ENCODE measurements at places on chromosomes 5 and 9.

- H3K27ac ChIP-seq: no peak overlapping the region
- H3K27me3 ChIP-seq: peaks cover 71% of the 10 kb centered on the region
- peak; percentile 13 for DNase-seq
- no peak overlapping the region for H3K4me3 ChIP-seq
- H3K4me1 ChIP-seq: no peaks in the 10 kb centered on the region
These were observed 74.7 kb upstream of the UNC5A start for GRCh38 chr5:176735383-176736265.

DNA sequence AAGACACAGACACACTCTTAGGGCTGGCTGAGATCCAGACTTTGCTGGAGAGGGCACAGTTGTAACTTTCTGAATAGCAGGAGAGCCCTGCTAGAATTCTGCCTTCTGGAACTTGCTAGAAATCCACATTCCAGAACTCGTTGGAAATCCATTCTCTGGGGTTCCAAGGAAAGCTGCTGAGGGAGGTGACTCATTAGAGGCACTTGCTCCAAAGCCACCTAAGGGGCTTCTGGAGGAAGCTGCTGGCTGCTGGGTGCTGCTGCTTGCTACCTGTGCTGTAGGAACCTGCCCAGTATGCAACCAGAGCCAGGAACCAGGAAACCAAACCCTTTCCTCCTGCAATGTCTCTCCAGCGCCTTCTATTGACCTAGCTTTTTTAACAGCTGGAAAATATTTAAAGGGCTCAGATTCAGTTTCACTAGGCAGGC, 4.1 kb upstream of the TLE4 start:
- no peak for DNase-seq
- no peaks in the 10 kb centered on the region for H3K36me3 ChIP-seq
- H3K4me1 ChIP-seq: peaks cover 9% of the 10 kb centered on the region
- H3K27ac ChIP-seq: no peak overlapping the region

DNA sequence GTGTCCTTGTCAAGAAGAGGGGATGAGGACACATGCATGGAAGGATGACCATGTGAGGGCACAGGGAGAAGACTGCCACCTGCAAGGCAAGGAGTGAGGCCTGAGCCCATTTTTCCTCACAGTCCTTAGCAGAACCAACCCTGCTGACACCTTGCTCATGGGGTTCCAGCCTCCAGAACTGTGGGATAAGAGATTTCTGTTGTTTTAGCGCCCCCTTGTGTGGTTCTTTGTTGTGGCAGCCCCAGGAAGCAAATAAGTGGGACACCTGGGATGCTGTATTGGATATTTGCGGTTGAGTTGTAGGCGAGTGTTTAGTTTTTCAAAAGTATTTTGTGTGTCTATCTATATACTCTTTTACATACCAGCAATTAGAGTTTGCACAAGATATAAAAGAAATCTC, 206.4 kb downstream of the NXNL2 start:
- no peak for DNase-seq
- H3K27me3 ChIP-seq: no peaks in the 10 kb centered on the region
- no peak overlapping the region for H3K4me3 ChIP-seq
- H3K36me3 ChIP-seq: no peaks in the 10 kb centered on the region
- H3K27ac ChIP-seq: no peak overlapping the region

- no peaks in the 10 kb centered on the region for H3K36me3 ChIP-seq
- H3K4me1 ChIP-seq: no peaks in the 10 kb centered on the region
- no peaks in the 10 kb centered on the region for H3K27me3 ChIP-seq
- no peak overlapping the region for H3K4me3 ChIP-seq
- no peak for DNase-seq
- no peak overlapping the region for H3K27ac ChIP-seq
These were observed 1079.9 kb upstream of the CDH6 start for GRCh38 chr5:30113542-30113941.

DNA sequence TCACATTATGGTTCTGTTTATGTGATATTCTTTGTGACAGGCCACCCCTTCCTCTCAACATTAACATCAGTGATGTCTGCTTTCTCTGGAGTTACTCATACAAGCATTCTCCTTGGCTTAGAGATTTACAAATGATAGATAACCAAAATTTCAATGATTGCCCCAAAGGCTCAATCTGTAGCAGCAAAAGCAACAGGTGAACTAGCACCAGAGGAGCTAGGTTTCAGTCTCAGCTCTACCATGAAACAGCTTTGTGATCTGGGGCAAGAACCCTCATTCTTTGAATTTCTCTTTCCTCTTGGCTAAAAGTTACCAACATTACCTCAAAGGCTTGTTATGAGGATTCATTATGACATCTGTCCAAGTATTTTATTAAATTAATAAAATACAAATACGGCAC, 120.5 kb downstream of the PPP2R2B start:
- DNase-seq: no peak
- H3K27ac ChIP-seq: no peak overlapping the region
- no peaks in the 10 kb centered on the region for H3K36me3 ChIP-seq
- no peaks in the 10 kb centered on the region for H3K27me3 ChIP-seq

GRCh38 chr5:137761566-137761965, 7.4 kb upstream of the HNRNPA0 start:
- no peaks in the 10 kb centered on the region for H3K36me3 ChIP-seq
- no peaks in the 10 kb centered on the region for H3K4me1 ChIP-seq
- no peaks in the 10 kb centered on the region for H3K27me3 ChIP-seq
- no peak overlapping the region for H3K27ac ChIP-seq

- no peaks in the 10 kb centered on the region for H3K36me3 ChIP-seq
- no peaks in the 10 kb centered on the region for H3K4me1 ChIP-seq
- no peak overlapping the region for H3K4me3 ChIP-seq
- no peak overlapping the region for H3K27ac ChIP-seq
- no peaks in the 10 kb centered on the region for H3K27me3 ChIP-seq
These were observed 6.7 kb upstream of the SPATA31E1 start for GRCh38 chr9:87875831-87876545.

DNA sequence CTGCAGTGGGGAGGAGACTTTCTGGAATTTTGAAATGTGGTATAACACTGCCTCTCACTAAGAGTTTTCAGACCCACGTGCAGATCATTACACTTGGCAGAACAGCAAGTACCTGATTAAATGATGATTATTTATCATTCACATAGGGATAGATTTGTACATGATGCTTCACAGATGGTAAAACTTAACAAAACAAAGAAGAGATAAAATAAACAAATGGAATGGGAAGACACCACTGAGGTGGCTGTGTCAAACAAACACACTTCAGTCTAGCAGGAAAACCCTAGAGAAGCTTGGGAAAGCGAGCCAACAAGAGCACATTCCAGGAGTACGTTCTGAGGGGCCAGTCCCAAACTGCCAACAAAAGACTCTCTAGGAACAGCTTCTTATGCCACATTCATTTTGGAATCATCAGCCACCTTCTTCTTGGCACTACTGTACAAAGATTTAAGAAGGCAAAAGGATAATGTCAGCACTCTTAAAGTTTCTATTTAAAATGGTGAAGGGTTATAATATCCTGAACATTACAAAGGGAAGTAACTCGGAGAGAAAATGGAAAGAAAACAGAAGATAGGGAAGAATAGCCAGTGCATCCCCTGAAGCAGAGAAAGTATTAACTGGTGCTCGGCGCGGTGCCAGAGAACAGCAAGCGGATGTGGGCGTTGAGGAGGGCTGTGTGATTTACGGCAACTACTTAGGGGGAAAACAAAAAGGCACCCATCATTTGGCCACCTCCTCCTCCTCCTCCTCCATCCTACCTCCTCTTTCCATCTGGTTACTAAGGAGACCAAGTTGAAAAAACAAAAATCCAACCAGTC, 1.6 kb downstream of the MED27 start:
- H3K4me3 ChIP-seq: peak overlapping the region; percentile 98
- peaks cover 47% of the 10 kb centered on the region for H3K4me1 ChIP-seq
- H3K36me3 ChIP-seq: peaks cover 19% of the 10 kb centered on the region
- peak; percentile 31 for DNase-seq
- no peaks in the 10 kb centered on the region for H3K27me3 ChIP-seq

DNA sequence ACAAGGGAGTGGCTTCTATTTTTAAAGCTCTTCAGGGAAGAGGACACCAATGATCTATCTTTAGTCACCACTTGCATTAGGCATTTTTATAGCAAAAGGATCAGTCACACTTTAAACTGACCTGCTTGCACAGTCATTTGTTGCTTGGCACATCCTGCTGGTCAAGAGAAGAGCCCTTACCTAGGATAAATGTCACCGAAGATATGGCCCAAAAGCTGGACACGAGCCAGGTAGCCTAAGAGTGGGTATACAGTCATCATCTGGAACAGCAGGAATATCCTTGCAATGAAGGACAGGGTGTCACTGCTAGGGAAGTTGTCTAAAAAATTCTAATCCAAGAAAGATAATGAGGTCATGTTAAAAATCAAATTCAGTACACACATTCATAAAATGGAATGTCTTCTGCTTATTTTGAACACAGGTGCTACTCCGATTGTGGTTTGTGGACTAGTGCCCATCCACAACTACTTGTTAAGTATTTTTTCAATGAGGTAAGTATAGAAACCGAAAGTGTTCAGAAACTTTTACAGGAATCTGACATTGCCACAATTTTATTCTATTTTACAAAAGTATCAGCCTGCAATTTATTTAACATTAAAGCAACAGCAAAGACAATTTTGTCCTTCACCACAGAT, 78.4 kb downstream of the SLC38A9 start:
- H3K27ac ChIP-seq: peak overlapping the region; percentile 53
- H3K36me3 ChIP-seq: no peaks in the 10 kb centered on the region
- H3K4me3 ChIP-seq: no peak overlapping the region
- no peak for DNase-seq
- no peaks in the 10 kb centered on the region for H3K27me3 ChIP-seq

DNA sequence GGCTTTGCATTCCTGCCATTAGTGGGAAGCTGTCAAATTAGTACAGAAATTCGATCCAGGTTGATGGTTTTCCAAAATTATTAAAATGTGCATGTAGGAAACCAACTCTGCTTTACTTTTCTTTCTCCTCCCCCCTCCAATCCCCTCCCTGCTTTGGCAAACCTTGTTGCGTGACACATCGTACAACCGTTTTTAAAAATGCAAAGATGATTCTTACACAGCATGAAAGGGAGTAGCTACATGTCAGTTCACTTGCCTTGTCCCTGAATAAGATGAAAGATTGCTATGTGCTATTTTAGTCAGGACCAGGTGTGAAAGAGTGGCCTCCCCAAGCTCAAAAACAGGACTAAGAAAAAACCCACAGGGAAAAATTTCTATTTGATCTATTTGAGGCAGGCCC, 11.7 kb downstream of the SNCAIP start:
- peaks cover 18% of the 10 kb centered on the region for H3K4me1 ChIP-seq
- H3K27ac ChIP-seq: no peak overlapping the region
- H3K4me3 ChIP-seq: no peak overlapping the region
- H3K36me3 ChIP-seq: no peaks in the 10 kb centered on the region

GRCh38 chr9:113886933-113887332, 10.8 kb downstream of the ZNF618 start:
- H3K36me3 ChIP-seq: peaks cover 3% of the 10 kb centered on the region
- DNase-seq: no peak
- H3K4me3 ChIP-seq: no peak overlapping the region
- H3K27ac ChIP-seq: peak overlapping the region; percentile 36
- no peaks in the 10 kb centered on the region for H3K27me3 ChIP-seq

DNA sequence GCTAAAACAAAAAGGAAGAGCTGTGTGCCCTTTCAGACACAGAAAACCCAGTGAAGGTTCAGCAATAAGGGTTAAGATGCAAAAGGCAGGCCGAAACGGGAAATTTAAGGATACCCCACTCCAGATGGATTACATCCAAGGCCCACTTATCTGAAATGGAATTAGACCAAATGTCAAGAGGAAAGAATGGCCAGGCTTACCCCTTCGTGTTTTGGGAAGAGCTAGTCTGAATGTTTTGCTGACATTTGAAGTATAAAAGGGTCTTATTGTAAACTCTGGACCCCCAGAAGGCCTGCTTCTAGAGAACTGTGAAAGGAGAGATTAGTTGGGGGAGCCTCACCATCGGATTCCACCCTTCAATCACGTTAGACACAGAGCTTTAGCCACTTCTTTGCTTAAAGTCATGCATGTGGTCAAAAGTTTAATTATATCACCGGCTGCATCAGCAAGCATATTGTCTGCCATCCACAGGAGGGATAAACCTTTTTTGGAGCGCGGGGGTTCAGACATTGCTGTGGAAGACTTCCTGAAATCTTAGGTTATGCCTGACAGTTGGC, 93.3 kb downstream of the EFNA5 start:
- H3K4me1 ChIP-seq: no peaks in the 10 kb centered on the region
- no peak for DNase-seq
- H3K36me3 ChIP-seq: no peaks in the 10 kb centered on the region
- no peak overlapping the region for H3K27ac ChIP-seq
- no peak overlapping the region for H3K4me3 ChIP-seq
- no peaks in the 10 kb centered on the region for H3K27me3 ChIP-seq

GRCh38 chr9:122642226-122642625, 15.2 kb downstream of the OR1B1 start:
- DNase-seq: no peak
- H3K4me3 ChIP-seq: no peak overlapping the region
- no peaks in the 10 kb centered on the region for H3K36me3 ChIP-seq
- H3K27ac ChIP-seq: no peak overlapping the region

DNA sequence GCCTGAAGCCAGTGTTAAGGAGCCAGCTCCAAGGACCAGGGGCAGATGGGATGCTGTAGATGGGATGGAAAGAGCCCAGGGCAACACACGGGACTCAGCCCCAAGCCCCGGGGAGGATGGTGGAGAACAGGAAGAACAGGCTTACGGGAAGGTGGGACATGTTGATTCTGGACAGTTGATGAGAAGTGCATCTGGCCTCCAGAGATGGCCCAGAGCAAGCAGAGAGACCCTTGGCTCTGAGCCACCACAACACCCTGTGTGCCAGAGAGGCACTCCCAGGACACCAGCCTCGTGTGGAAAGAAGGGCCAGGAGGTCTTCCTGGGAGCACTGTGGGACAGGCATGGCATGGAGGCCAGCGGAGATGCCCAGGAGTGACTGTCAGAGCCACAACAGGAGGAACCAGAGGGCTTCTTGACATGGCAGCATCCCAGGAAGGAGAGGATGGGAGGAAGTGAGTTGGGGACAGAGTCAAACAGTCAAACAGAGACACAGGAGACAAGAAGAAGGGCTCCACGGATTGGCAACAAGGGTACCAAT, 156.3 kb upstream of the MVB12B start:
- no peaks in the 10 kb centered on the region for H3K36me3 ChIP-seq
- peak; percentile 41 for DNase-seq
- H3K27ac ChIP-seq: no peak overlapping the region

DNA sequence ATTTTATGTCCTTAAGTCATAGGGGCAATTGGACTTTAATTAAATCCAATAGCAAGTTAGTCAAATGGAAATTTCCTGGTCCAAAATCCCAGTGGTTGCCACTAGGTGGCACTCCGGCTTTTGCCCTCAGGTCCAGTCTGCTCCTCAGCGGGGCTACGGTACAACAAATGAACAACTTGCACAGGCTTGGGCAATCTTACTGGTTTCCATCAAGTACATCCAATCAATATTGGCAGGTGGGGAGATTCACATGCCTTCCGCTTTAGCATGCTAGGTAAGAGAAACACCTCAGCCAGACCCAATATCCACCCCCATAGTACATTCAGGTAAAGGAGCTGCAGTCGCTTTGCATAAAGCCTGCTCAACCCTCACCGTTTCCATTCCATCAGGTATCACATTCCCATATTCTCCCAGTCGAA, 6.3 kb upstream of the MXD3 start:
- no peak overlapping the region for H3K27ac ChIP-seq
- H3K36me3 ChIP-seq: peaks cover 4% of the 10 kb centered on the region
- no peak overlapping the region for H3K4me3 ChIP-seq
- H3K4me1 ChIP-seq: peaks cover under 1% of the 10 kb centered on the region

All from tibial artery (tissue), 4 donors.